ENCODE measurements at places on chromosomes 1 and 21.

- DNase-seq: no peak
Observed at GRCh38 chr1:54456921-54457529, 50.8 kb upstream of the SSBP3 start.

DNA sequence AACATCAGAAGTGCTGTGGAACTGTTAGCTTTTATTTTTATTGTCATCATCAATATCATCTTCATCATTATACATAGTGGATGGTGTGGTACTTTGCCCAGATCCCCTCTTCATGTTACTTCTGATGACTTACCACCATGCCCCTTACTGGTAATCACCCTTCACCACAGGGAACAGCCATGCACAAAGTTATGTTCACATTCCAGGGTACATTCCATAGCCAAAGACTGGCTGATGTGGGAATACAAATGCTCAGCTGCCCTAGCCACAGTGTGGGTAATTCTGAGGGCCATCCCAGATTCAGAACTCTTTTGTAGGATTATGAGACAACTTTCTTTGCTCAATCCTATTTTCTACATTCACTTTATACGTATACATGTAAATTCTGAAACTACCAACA, 691.3 kb upstream of the CXADR start:
- no peak for DNase-seq

GRCh38 chr1:74504125-74504932, 8.1 kb downstream of the LRRC53 start:
- DNase-seq: peak; percentile 4

GRCh38 chr1:209517681-209518050, 65.8 kb upstream of the CAMK1G start:
- no peak for DNase-seq

GRCh38 chr1:114322734-114323133, 169.1 kb upstream of the SYT6 start:
- no peak for DNase-seq

DNA sequence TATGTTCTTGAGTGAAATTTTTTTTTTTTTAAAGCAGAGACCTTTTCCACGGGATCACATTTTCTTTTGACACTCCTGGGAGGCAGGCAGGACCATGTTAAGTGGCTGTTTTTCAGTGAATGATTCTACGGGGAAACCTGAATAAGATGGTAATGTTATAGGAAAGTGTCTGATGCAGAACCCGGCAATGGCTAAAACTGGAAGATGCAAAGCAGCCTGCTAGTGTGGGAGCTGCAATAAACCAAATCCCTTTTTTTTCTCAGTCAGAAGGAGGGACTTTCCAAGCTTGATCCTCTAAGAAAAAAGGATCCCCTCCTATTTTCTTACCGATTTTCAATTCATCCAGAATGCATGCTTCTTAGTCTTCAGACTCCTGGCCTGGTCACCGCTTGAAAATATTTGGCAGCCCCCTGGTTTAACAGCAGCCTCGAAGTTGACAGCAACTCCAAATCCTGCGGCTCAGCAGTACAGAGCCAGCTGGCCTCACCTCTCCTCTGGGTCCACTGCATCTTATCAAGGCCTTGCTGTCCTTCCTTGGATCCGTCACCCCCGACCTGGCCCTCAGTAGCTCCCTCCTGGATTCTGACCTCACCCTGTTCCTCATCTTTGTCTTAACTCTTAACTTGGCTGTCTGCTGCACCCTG, 5.6 kb downstream of the MX2 start:
- DNase-seq: no peak

GRCh38 chr1:229323201-229323600, 19.6 kb downstream of the CCSAP start:
- no peak for DNase-seq

GRCh38 chr1:169160845-169161495, 54.5 kb downstream of the ATP1B1 start:
- no peak for DNase-seq

- DNase-seq: peak; percentile 65
Observed at GRCh38 chr1:89894210-89895201, 73.7 kb downstream of the LRRC8D start.

- DNase-seq: no peak
Observed at GRCh38 chr21:41108668-41109585, 59.0 kb upstream of the BACE2 start.

GRCh38 chr1:70090141-70090540, 115.2 kb downstream of the LRRC40 start:
- no peak for DNase-seq
